ENCODE measurements at places on chromosomes 2 and 18.
A peak's percentile ranks its signal among the peaks of the same experiment; 100 is the strongest.

DNA sequence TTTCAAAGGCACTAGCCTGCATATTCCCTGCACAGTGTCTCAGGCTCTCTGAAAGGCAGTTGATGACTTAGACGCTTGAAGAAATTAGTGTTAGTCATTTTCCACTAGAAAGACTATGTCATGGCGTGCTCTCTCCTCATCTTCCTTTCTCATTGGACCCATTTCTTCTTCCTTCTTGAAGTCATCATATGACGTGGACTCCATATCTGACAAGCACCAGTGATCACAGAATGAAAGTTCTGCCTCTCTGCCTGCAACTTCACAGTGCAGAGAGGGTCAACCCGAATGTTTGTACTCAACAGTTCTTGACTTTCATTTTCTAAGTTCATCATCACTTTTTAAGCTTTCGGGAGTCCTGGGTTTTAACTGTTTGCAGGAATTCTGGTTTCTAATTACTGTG lies 63.7 kb upstream of the CYRIA start:
- no peak for DNase-seq

GRCh38 chr2:215466097-215466909 lies 30.4 kb upstream of the FN1 start:
- DNase-seq: no peak

DNA sequence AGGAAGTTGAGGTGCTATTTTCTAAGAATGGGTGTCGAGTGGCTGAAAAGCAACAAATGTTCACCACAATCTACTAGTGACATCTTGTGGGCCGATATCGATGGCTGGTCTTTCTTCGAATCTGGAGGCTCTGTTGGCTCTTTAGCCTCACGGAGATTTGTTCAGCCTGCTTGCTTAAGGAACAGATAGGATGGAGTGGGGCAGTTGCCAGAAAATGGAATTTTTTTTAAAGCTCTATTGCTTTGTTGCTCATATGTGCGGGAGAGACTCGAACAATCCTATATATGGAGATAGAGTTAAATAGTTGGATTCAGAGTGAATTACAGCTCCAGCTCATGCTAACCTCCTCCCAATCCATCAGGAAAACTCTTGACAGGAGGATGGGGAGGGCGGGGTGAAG lies 70.9 kb upstream of the LYPD6B start:
- no peak for DNase-seq

- DNase-seq: no peak
These were observed 68.6 kb upstream of the ACKR3 start for GRCh38 chr2:236501026-236501425.

GRCh38 chr18:13328213-13328612 lies 109.7 kb downstream of the LDLRAD4 start:
- DNase-seq: no peak

DNA sequence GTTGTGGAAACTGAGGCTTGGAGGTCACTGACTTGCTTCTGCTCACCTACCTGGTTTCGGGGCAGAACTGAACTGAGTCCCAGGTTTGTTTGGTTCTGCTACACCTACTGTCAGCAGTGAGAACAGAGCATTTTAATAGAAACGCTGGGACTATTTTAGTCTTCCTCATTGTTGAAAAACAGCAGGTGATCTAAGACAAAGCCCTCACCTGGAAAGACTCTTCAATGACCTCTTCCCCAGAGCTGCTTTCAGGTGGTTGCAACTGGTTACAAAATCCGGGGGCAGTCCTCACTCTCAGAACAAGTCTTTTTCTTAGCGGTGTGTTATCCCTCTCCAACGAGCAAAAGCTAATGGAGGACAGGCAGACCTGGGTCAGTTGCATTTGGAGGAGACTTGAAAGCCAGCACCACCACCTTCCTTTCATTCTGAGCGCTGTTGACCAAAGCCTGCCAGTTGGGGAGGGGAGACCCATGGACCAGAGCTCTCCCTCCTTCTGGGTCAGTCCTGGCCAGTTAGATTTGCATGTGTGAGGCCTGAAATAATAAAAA lies 217.0 kb downstream of the NCK2 start:
- DNase-seq: no peak

DNA sequence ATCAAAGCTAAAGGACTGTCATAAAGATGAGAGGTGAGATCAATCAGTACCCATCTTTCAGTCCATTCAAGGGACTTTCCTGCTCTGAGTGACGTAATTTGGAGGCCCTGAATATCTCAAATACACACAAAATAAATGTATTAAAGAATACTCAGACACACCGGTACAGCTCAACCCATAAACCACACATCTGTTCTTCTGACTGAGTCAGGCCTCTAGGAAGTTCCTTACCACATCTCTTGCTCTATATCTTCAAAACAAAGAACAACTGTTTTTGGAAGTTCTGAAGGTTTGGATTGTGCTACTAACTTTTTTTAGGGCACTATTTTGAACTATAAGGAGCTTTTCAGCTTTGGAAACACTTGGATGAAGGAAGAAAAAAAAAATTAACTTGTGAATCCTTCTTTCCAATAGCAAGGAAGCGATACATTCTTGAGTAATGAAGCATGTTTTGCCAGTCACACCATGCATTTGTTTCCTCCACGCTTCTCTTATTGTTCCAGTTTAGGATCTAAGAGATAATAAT lies 866.5 kb upstream of the VRK2 start:
- no peak for DNase-seq

DNA sequence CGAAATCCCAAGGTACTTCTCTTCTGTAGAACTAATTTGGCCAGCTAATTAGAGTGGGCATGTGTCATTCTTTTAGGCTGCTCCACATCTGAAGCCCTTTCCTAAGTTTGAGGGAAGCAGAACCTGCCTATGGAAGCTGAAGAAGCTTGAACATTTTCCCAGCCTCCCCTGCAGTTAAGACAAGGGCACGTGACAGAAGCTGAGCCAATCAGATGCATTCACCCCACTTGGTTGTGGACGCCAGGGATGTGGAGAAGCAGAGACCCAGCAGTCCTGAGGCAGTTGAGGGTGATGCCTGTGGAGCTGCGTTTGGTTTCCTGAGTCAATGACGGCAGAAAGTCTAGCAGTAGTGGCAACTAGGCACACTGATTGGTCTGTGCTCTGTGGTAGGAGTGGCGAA lies 26.1 kb upstream of the CERS6 start:
- DNase-seq: no peak

DNA sequence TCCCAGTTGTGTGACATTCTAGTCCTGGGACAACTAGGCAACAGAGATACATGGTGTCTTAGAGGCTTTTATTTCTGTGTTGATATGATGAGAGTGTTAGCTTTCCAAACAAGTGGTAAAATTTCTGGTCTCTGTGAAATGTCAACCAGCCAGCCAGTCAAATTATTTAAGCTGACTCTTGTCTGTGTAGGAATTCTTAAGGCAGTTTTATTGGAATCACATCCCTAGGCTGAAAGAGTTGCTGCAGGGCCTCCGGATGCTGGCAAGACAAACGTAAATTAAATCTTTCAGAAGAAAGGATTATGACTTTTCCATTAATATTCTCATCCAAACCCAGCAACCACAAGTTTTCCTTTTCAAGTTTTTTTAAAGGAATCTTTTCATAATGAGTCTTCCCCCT lies 44.6 kb downstream of the SERPINB7 start:
- DNase-seq: no peak

- DNase-seq: no peak
These were observed 386.2 kb downstream of the SETBP1 start for GRCh38 chr18:45066886-45067285.

DNA sequence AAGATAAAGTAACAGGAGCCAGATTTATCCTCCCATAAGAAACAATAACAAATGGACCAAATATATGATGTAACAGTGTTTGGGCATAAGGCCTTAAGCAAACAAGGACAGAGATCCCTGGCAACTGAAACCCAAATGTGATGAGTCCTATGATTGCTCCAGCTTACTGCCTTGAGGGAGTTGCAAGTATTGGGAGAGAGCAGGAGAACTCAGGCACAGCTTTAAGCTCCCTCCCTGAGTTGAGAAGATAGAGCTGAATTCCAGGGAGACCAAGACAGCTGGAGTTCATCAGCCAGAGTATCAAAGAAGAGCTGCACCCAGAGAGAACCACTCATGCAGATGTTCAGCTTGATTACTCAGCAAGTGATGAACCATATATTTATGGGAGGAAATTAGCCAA lies 814.5 kb upstream of the RAB6C start:
- DNase-seq: no peak

DNA sequence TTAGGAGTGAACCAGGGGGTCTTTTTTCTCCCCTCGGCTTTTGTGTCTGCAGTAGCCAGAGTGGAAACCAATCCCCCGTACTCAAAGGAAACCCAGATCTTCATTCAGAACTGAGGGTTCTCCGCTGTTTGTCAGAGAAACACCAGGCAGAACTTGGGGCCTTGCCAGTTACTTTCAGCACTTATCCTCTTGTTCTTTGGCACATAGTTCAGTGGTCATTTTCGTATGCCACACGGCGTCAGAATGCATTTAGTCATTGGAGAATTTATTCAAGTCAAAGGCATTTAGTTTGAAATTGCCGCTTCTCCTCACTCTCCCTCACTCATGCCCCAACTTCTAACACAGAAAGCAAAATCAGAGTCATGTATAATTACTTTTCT lies 102.9 kb downstream of the CABLES1 start:
- no peak for DNase-seq

DNA sequence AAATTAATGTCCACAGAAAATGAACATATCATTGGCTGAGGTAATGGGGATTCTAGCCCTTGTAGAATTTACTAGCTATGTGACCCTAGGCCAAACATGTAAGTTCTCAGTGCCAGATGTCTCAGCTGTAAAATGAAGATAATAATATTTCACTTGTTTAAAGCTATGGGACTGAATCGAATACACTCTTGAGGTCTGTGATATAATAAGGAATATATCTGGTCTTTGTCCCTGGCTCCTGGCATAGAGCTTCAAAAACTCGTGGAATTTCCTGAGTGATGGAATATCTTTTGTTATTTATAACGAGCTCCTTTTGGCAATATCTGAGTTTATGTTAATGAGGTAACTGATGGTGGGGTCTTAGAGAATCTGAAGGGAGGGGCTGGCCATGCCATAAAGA lies 201.4 kb upstream of the CYP26B1 start:
- DNase-seq: no peak

GRCh38 chr18:79630281-79631095 lies 49.1 kb upstream of the CTDP1 start:
- peak; percentile 30 for DNase-seq

DNA sequence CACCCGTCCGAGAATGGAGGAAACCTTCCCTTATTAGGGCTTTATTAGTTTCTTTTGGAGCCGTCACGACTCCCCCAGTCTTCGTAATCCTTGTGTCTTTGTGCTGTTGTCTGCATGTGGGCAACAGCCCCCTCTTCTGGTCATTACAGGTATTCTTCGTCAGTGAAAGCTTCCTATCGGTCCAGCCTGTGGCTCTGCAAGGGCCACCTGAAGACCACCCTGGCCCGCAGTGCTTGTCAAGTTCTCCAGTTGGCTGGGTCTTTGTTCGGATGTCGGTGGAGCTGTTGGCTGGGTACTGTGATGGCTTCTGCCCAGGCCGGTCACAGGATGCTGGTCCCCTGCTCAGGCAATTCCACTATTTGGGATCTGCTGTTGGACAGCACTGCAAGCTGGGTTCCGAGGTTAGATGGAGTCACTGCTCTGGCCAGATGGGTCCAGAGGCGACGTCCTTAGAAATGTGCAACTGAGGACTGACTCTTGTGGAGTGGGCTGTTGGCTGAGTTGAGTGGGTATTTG lies 19.2 kb downstream of the E2F6 start:
- DNase-seq: no peak

- no peak for DNase-seq
These were observed 415.0 kb upstream of the NRP2 start for GRCh38 chr2:205267323-205267722.

DNA sequence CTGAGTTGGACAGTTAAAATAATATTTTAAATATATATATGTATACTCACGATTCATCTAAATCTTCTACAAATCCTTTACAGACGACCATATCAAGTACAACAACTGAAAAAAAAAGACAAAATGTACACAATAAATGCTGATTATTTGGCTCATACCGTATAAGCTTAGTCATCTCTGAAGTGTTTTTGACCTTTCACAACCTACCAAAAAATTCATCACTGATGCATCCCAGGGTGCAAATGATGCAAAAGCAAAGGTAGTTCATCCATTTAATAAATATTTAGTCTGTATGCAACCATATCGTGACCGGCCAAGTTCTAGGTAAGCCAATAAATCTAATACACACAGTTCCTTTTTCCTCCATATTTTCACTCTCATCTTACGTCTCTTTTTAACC lies 1.1 kb downstream of the TMX3 start:
- DNase-seq: no peak

DNA sequence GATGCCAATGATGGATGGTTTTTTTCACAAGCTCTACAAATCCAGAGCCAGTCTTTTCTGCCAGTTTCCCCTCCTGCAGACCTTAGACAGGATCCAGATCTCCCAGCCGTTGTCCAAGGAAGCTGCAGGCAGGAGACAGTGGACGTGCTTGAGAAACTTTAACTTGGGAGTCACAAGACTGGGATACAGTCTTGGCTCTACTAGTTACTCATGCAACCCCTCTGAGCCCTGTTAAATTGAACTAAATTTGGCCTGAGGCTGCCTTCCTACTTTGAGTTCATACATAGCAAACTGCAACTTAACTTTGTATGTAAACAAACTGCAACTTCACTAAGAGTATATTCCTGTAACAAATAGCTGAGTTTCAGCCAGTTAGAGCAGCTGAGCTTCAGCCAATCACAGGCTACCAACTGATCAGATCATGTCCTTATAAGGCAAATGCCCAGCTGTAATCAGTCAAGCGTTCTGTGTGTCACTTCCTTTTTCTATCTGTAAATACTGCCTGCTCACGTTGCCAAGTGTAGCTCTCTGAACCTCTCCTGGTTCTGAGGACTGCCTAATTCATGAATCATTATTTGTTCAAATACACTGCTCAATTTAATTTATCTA lies 140.9 kb downstream of the CAPN13 start:
- no peak for DNase-seq

- DNase-seq: no peak
These were observed 18.4 kb downstream of the NCOA1 start for GRCh38 chr2:24509425-24509824.

DNA sequence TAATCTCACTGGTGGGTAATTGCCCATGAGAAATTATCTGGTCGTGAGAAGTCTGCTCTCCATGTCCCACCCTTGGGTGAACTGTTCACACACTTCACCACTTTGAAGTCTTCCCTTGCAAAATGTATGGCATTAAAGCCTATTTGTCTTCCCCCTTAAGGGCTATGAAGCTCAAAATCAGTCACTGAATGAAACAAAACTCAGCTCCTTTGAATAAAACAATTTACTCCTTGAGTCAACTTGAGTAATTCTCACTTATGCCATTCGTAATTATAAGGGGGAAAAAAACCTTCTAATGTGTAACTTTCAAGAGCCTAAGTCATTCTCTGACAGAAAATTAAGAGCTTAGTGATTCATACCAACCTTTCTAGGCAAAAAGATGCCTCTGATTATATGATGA lies 48.8 kb upstream of the REL start:
- no peak for DNase-seq

DNA sequence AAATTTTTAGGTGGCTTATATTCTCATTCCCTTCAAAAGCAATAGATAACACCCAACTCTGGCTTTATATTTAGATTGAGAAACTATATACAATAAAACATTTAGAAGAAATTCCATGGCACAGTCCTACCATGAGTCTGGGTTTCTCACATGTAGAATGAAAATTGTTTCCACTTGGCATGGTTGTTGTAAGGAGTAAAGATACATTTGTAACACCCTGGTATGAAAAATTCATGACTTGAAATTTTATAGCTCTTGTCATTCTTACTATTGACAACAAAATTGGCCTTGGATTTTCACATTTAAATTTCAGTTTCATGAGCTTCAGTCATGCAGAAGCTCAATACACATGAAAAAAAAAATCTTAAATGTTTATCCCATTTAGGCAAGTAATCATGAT lies 92.5 kb upstream of the CBLN2 start:
- no peak for DNase-seq

- DNase-seq: no peak
These were observed 783.6 kb upstream of the ZEB2 start for GRCh38 chr2:145303536-145303935.

Data from NCI-H774 (cell line).